ENCODE measurements at places on chromosomes 13 and 19.
A peak's percentile ranks its signal among the peaks of the same experiment; 100 is the strongest.

- DNase-seq: no peak
Observed at GRCh38 chr13:67469623-67470022, 239.5 kb upstream of the PCDH9 start.

GRCh38 chr13:77907666-77908341, 10.8 kb downstream of the EDNRB start:
- no peak for DNase-seq

GRCh38 chr13:100666124-100666523, 8.5 kb downstream of the TMTC4 start:
- no peak for DNase-seq

- no peak for DNase-seq
Observed at GRCh38 chr13:29830000-29830399, 20.4 kb downstream of the UBL3 start.

GRCh38 chr13:107373551-107373950, 805.6 kb upstream of the ARGLU1 start:
- peak; percentile 69 for DNase-seq
